ENCODE measurements at places on chromosomes 16 and 17.

DNA sequence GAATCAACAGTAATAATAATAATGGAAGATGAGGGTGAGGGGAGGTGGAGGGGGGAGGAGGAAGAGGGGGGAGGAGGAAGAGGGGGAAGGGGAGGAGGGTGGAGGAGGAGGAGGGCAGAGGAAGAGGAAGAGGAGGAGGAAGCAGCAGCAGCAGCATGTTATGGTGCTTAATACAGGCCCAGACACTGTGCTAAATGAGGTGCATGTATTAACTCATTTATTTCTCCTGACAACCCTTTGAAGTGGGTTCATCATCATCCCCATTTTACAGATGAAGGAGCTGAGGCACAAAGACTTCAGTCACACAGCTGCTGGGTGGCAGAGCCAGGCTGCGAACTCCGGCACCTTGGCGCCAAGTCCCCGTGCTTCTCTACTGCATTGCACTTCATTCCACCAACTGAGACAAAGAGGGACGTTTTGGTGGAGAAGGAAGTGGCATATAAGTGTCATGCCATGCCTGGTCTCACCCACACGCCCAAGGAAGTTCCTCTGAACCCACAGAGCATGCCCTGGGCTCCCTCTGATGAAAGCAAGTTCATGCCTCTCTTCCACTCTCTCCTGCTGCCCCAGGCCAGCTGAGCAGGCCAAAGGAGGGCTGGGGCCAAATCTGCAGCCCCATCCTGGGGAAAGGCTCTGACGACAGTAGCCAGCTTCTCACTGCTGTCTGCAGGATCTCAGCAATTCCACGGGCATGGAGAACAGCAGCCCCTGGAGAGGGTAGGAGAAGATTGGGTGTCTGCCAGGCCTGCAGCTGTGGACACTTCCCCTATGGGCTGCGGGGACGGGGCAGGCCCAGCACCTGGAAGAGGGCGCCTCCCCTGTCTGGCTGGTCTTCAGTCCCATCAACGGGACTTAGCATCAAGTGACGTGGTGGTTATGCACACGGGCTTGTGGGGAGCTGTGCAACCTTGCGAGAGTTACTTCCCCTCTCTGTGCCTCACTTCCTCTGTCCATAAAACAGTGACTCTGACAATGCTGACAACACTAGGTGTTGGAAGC is 21.8 kb downstream of the XYLT1 start:
- peak; percentile 45 for DNase-seq

DNA sequence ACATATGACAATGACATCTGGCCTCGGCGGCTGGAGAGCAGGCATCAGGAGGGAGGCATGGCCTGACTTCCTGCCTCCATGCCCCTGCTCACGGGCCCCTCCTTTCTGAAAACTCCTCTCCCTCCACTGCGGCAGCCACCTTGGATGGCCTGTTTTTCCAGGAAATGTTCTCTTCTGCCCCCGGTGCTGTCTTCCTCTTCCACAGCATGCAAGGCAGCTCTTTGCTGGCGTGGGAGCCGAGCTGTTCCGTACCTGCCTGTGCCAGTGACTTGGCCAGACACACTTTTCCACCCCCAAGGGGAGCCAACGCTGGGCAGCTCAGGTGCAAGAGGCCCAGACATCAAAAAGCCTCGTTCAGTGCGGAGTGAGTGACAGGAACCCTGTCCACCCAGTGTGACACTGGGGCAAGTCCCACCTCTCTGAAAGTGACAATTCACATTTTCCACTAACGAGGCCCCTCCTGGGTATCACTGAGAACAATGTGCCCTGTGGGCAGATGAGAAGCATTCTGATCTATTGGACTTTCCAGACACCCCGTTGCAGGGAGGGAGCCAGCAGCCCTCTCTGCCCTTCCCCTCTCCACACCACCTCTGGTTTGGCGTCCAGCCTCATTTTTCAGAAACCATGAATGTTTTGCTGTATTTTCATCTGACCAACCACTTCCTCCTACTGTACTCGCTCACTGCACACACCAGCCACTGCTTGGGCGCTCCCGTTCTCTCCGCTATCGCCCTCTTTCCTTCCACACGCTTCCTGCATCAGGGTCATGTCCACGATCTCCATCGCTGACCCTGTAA is 31.2 kb downstream of the NSMCE1 start:
- peak; percentile 76 for DNase-seq

DNA sequence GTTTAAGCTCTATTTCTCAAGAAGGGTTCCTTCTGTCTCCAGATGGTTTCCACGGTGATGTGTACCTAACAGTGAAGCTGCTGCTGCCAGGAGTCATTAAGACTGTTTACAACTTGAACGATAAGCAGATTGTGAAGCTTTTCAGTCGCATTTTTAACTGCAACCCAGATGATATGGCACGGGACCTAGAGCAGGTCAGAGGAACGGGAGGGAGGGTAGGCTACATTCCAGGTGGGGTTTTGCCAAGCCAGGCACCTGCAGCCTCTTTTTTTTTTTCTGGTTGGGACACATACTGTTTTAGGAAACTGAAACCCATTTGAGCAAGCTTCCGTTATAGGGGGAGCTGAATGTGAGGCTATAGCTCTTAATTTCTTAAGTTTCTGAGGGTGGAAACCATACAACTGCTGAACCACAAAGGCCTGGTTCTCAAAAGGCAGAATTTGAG is 10.6 kb downstream of the LIG3 start:
- no peak for DNase-seq

- peak; percentile 74 for DNase-seq
These were observed 23.4 kb upstream of the MPO start for GRCh38 chr17:58303971-58304749.

DNA sequence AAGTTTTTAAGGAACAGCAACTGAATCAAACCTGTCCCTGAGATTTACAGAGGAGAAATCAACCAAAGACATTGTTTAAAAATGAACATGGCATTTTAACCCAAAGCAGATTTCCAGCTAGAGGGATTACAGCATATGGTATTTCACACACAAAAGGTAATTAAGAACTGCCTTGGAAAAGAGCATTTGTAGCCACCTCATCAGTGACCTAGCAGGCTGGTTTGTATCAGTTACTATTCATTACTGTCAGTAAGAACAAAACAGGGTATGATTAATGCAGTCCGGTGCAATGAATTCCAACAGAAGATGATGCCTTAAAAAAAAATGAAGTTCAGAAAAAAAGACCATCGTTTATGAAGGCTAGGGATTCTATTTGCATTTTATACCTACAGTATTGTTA is 219.9 kb downstream of the CHD9NB start:
- DNase-seq = no peak

DNA sequence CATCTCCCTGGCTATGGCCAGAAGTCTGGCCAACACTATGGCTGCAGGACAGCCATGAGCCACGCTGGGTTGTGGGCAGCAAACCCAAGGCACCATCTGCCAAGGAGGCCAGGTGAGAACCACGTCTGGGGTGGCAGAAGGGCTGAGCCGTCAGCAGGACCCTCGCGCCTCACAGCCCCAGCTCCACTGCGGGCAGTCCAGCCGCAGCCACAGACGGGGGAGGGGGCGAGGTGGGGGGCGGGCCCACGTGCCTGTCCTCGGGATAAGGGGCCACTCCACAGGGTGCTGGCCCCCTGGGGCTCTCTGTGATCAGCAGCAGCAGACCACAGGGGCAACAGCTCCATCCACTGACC is 6.5 kb upstream of the BAIAP2 start:
- no peak for DNase-seq

GRCh38 chr16:85086347-85087291 is 25.7 kb downstream of the CIBAR2 start:
- peak; percentile 76 for DNase-seq

- DNase-seq = no peak
These were observed 15.7 kb upstream of the KPNB1 start for GRCh38 chr17:47633996-47634395.

DNA sequence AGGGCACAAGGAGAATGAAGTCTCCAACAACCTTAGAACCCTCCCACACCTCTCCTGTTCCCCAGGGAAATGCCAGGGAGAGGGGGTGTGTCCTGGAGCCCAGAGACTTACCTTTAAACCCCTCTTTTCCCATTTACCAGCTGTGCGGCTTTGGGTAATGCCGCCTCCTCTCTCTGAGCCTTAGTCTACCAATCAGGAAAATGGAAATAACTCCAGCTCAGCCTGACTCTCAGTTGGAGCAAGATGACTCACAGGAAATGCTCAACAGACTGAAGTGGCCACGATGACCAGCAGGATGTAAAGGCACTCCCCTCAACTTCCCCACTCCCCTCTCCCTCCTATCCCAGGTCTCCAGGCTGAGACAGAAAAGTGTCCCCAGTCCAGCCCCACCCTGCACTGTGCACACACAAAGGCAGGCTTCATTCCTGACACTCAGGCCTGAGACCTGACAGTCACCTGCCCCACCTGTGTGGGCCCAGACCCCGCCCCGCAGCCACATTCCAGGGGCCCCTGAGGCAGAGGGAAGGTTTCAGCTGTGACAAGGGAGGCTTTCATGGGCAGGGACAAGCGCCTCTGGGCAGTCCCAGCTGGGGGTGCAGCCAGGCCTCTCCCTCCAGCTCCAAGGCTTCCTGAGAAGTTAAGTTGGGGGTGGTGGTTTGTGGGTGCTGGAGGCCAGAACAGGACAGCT is 3.0 kb upstream of the KRT15 start:
- no peak for DNase-seq

GRCh38 chr17:41695954-41696757 is 7.5 kb downstream of the EIF1 start:
- peak; percentile 85 for DNase-seq

- no peak for DNase-seq
These were observed 22.9 kb downstream of the PRCD start for GRCh38 chr17:76562734-76563148.

DNA sequence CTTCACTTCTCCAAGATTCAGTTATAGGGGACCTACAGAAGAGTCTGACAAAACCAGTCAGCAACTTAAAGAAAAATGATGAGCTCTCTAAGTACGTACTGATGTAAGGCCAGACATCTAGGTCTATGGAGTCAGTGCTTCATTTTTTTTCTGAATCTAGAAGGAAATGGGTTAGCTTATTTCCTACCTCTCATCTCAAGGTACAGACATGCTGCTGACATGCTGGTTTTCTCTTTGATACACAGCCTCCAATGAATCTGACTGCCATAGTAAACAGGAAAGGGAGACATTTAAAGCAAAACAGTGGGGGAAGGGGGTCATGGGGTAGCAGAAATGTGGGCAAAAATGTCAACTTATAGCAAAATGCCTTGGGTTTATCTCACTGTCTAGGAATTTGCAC is 16.4 kb downstream of the CDR2 start:
- DNase-seq = peak; percentile 35

DNA sequence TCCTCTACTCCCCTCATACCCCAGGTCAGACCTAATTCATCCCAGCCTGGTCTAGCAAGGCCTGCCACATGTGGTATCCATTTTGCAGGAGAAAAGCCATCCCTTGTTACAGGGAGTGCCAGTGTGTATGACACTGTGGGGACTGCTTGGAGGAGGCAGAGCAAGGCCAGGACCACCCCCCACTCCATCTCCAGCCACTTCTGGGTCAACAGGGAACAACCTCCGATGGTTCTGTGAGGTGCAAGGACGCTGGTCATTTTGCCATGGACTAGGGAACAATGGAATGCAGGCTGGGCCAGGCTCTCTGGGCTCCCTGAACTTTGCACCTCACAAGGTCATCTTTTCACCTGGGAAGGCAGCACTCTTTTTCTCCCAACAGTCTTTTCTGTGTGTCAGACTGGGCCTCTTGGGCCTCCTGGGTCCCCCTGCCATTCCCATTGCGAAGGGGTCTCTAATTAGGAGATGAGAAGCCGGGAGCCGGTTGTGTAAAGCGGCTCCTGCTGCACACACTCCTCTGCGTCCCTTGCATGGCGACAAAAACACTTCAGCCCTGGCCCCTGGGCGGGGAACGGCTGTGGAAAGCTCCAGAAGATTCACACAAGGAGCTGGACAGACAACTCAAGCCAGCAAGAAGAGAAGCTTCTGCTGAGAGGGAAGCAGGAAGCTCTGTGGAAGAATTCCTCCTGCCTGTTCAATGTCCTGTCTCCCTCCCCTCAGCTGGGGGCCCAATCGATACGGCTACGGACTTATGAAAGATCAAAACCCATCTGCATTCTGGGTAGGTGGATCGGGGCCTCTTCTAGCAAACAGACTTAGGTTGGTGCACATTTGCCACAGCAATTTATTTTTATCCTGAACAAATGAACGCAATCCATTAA is 38.5 kb upstream of the MTSS2 start:
- DNase-seq = no peak

- DNase-seq = no peak
These were observed 2291.3 kb downstream of the TP53TG3F start for GRCh38 chr16:35750701-35751104.

- no peak for DNase-seq
These were observed 4.9 kb downstream of the WDR90 start for GRCh38 chr16:654034-654433.

All from GM12865 (cell line).